ACHN (cell line): ENCODE measurements at places on chromosomes 1 and 21.

- DNase-seq: no peak
These were observed 5.1 kb downstream of the ZNF692 start for GRCh38 chr1:248853663-248854375.

- DNase-seq: peak; percentile 21
These were observed 168.8 kb downstream of the ZSCAN20 start for GRCh38 chr1:33641104-33641830.

DNA sequence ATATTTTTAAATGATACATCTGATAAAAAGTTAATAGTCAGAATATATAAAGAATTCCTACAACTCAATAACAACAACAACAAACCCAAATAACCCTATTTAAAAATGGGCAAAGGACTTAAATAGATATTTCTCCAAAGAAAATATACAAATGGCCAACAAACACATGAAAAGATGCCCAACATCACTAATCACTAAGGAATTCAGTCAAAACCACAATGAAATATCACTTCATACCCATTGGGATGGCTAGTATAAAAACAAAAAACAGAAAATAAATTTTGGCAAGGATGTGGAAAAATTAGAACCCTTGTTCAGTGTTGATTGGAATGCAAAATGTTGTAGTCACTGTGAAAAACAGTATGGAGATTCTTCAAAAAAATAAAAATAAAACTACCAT, 184.8 kb upstream of the RAB4A start:
- no peak for DNase-seq

DNA sequence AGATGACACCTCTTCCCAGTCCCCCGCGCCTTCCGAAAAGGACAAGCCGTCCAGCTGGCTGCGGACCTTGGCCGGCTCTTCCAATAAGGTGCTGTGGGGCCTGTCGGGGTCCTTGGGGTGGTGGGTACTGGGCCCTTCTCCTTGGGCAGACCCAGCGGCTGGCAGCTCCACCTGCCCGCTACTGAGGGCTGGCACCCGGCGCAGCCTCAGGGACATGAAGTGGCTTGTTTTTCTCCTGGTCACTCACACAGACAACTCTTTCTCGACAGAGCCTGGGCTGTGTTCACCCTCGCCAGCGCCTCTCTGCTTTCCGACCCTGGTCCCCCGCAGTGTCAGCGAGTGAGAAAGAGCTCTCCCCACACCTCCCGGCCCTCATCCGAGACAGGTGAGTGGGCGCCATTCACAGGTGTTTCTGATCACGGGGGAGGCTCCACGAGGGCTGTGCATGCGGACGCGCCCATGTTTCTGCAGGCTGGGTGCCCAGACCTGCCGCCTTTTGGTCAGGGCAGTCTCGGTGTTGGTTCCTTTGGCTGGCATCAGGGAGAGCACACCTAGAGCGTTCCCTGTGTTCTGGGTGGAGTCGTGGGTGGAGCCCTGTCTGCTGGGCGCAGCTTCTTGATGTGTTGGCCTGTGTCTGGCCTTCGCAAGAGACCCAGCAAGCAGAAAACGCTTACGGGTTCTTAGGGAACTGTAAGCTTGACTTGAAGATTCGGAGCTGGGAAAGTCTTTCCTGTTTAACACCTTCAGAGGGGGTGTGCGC, 75.1 kb downstream of the SKI start:
- no peak for DNase-seq

DNA sequence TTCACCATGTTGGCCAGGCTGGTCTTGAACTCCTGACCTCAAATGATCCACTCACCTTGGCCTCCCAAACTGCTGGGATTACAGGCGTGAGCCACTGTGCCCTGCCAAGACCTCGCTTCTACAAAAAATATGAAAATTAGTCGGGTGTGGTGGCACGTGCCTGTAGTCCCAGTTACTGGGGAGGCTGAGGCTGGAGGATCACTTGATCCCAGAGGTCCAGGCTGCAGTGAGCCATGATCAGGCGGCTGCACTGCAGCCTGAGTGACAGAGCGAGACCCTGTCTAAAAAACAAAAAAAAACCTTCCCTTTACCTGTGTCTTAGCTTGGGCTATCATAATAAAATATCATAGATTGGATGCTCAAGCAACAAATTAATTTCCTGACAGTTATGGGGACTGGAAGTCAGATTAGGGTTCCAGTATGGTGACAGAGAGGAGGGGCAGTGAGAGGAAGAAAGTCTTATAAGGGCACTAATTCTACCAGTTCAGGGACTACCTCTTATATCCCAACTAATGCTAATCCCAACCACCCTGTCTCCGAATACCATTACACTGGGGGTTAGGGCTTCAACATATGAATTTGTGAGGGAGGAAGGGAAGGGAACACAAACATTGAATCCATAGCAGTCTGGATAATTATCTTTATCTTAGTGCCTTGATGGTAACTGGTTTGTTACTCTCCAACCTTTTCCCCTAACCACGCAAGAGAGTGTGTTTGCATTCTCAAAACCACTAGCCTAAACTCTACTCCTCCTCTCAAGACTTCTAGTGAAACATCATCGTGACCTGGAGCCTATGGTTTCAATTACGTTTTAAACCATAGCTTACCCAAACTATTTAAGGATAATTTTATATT, 1.0 kb upstream of the NAXE start:
- no peak for DNase-seq

GRCh38 chr1:89931964-89932363, 62.9 kb upstream of the ZNF326 start:
- DNase-seq: no peak

DNA sequence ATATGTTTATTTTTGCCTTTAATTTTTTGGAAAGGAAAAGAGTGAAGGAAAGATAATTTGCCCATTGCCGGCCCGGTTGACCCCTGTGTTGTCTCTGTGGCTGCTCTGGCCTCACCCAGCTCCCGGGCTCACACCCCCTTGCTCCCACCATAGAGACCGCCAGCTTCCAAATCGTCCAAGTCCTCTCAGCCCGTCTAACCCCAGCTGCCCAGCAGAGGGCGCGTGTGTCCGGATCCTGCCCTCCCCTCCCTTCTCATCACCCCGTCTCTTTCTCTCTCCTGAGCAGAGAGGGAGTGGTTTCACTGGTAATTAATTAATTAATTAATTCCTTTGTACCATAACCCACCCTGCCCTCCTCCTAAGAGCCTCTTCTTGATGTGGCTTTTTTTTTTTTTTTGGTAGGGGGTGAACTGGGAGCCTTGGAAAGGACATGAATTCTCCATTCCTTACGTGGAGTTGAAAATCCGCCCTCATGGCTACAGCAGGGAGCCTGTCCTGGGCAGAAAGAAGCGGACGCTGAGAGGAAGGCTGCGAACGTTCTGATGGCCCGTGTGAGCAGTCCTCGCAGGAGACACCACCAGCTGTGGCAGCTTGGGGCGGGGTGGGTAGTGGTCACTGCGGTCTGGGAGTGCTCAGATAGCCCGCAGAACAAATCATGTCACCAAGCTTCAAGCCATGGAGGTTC, 45.9 kb downstream of the KIAA0040 start:
- DNase-seq: peak; percentile 61

DNA sequence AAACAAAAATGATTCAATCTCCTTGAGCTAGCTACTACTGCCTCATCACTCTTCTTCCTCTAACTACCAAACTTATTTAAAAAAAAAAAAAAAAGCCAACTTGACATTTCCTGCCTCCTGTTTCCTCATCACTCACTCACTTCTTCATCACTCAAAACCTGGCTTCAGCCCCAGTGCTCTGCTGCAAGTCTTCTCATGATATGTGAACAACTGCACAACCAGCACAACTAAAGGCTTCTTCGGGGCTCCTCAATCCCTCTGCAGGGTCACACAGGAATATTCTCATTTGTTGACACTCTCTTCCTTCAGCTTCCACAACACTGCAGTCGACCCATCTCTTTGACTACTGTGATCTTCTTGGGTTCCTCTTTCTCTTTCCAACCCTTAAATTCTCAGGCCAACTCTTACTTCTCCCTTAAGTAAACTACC, 7.6 kb downstream of the MTF1 start:
- no peak for DNase-seq

- no peak for DNase-seq
These were observed 145.3 kb downstream of the S1PR1 start for GRCh38 chr1:101382135-101382534.

GRCh38 chr1:82593561-82593960, 792.8 kb downstream of the ADGRL2 start:
- no peak for DNase-seq

DNA sequence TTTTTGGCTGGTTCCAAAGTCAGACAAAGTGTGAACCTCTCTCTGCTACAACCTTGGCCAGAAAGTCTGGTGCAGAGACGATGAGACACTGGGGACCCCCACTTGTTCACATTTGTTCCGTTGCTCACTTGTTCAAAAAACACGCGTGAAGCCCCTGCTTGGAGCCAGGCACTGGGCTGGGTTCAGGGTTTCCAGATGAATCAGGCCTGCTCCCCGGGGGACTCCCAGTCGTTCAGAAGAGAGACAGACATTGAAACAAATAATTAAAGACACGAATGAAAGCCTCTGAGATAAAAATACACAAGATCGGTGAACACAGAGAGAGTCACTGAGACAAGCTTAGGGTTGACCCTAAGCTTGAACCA, 101.5 kb upstream of the RUNX3 start:
- DNase-seq: no peak

DNA sequence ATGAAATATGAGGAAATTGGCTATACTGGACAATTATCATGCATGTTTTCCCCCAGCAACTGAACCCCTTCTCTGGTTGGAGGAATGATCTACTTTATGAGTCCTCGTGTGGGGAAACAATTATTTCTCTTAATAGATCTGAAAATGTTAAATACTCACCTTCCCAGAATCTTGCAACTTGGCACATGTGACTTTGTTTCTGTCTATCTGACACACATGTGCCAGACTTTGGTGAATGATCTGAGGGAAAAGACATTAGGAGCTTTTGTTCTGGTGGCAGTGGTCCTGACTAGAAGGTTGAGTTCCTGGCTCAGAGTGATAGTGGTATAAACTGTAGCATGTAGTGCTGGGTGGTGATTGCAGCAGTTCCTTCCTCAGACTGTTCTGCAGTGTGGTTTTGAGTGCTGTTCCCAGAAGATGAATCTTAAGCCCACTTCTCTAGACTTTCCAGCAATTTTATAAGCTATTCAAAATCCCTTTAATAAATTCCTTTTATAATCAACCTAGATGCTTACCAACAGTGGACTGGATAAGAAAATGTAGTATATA, 59.3 kb upstream of the B3GALNT2 start:
- no peak for DNase-seq

GRCh38 chr1:200708769-200709168, 29.9 kb upstream of the CAMSAP2 start:
- peak; percentile 6 for DNase-seq

DNA sequence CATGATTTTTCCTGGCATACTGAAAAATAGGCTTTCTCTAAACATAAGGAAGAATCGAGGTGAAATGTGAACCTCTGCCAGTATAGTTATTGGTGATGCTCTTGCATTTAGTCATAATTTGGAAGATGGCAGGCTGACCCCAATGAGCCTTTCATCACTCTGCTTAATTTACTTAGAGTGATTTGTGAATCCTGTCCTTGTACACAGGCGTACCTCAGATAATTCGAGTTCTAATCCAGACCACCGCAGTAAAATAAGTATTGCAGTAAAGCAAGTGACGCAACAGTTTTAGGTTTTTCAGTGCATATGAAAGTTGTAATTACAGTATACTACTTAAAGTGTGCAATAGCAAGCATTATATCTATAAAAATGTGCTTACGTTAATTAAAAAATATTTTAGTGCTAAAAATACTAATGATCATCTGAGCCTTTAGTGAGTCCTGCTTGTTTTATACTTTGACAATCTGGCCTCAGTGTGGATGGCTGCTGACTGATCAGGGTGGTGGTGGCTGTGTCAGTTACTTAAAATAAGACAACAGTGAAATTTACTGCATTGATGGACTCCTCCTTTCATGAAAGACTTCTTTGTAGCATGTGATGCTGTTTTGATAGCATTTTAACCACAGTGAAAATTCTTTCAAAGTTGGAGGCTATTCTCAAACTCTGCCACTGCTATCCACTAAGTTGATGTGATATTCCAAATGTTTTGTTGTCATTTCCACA, 1.7 kb downstream of the PKNOX1 start:
- no peak for DNase-seq

- DNase-seq: no peak
These were observed 3.8 kb downstream of the SLC22A15 start for GRCh38 chr1:115980156-115980555.

DNA sequence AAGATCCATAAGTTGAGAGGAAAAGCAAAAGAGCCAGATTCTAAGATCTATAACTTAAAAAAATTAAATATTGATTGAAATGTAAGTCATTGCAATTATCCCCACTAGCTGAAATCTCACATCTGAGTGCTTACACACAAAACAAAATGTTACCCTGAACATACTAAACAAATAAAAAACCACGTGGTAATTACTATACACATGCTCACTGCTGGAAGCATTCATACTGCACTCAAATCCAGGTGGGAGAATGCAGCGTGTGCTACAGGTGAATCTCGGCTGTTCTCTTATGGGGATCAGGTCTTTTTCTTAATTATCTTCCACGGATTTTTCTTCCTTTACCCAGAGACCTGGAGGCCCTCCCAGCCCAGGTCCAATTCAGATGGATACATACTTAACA, 74.3 kb downstream of the SDC3 start:
- no peak for DNase-seq

GRCh38 chr1:181548497-181548896, 65.2 kb downstream of the CACNA1E start:
- no peak for DNase-seq

DNA sequence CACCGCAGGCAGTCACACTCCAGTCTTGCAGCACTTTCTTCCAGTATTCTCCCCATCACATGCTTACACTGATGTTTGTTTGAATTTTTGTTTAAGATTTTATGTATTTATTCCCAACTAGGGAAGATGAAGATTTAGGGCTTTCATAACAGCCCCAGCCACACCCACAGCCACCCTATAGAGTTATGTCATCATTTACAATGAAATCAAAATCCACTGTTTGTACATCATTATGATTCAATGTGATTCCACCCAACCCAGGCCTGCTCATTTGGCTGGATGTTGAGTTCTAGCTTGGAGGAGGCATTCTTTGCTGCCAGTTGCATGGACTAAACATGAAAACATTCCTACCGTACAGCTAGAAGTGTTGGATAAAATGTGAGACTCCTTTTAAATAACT, 35.8 kb downstream of the RIPK4 start:
- no peak for DNase-seq

DNA sequence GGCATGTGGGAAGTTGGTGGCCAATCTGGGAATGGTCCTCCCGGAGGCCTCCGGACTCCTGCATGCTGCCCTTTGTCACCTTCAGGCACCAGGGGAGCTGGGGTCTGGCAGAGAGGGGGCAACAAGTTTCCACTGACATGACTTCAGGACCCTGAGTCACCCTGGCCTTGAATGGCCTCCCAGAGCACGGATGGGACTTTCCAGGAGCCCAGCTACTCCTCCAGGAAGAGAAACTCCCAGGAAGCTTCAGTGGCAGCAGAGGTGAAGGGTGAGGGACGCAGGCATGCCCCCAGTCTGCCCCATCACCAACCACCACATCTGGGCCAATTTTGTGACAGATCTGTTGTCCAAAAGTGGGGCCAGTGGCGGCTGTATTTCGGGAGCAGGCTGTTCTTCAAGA, 55.9 kb upstream of the WASF2 start:
- DNase-seq: no peak

GRCh38 chr1:177116941-177117340, 47.6 kb downstream of the ASTN1 start:
- no peak for DNase-seq
